A673 (cell line): ENCODE measurements at places on chromosomes 2 and 18. TPM values are rescaled to one million over a fixed set of nuclear protein-coding genes. Genes with fewer than 3 reads are reported as not detected.

Gene ATL2
- total RNA-seq: 76.0 and 85.5 TPM in 2 replicates

Gene HTR2B
- total RNA-seq: not detected in 2 replicates

Gene CYTIP
- total RNA-seq: not detected in 2 replicates

Gene SS18
- total RNA-seq: 78.5 and 84.6 TPM in 2 replicates

Gene MOCOS
- total RNA-seq: not detected in 2 replicates

Gene EML6
- 1.7 and 1.9 TPM in 2 replicates for total RNA-seq

Gene ACMSD
- not detected in 2 replicates for total RNA-seq

- H3K27me3 ChIP-seq: no peaks in the 10 kb centered on the region
- no peak overlapping the region for H3K4me3 ChIP-seq
- no peaks in the 10 kb centered on the region for H3K36me3 ChIP-seq
- peaks cover 11% of the 10 kb centered on the region for H3K4me1 ChIP-seq
Measured at GRCh38 chr2:207967121-207967520, 58.2 kb downstream of the PLEKHM3 start.

- no peaks in the 10 kb centered on the region for H3K36me3 ChIP-seq
- no peak overlapping the region for H3K4me3 ChIP-seq
- peaks cover 23% of the 10 kb centered on the region for H3K4me1 ChIP-seq
- H3K27ac ChIP-seq: peak overlapping the region; percentile 24
- no peaks in the 10 kb centered on the region for H3K27me3 ChIP-seq
- peak; percentile 68 for DNase-seq
Measured at GRCh38 chr2:234981197-234982095, 29.6 kb downstream of the SH3BP4 start.

GRCh38 chr2:199488772-199489400 lies 31.1 kb upstream of the SATB2 start:
- H3K4me1 ChIP-seq: no peaks in the 10 kb centered on the region
- no peak overlapping the region for H3K27ac ChIP-seq
- DNase-seq: peak; percentile 83
- no peak overlapping the region for H3K4me3 ChIP-seq
- H3K36me3 ChIP-seq: no peaks in the 10 kb centered on the region

- H3K27ac ChIP-seq: no peak overlapping the region
- peaks cover 12% of the 10 kb centered on the region for H3K4me1 ChIP-seq
- no peaks in the 10 kb centered on the region for H3K36me3 ChIP-seq
Measured at GRCh38 chr18:46676182-46676835, 19.3 kb upstream of the LOXHD1 start.

GRCh38 chr2:9964334-9964980 lies 13.0 kb downstream of the GRHL1 start:
- no peaks in the 10 kb centered on the region for H3K4me1 ChIP-seq
- no peaks in the 10 kb centered on the region for H3K27me3 ChIP-seq
- no peak overlapping the region for H3K27ac ChIP-seq

GRCh38 chr2:211161236-211161635 lies 604.8 kb downstream of the CPS1 start:
- no peak for DNase-seq
- H3K4me3 ChIP-seq: no peak overlapping the region
- no peak overlapping the region for H3K27ac ChIP-seq
- H3K36me3 ChIP-seq: no peaks in the 10 kb centered on the region
- H3K4me1 ChIP-seq: no peaks in the 10 kb centered on the region

DNA sequence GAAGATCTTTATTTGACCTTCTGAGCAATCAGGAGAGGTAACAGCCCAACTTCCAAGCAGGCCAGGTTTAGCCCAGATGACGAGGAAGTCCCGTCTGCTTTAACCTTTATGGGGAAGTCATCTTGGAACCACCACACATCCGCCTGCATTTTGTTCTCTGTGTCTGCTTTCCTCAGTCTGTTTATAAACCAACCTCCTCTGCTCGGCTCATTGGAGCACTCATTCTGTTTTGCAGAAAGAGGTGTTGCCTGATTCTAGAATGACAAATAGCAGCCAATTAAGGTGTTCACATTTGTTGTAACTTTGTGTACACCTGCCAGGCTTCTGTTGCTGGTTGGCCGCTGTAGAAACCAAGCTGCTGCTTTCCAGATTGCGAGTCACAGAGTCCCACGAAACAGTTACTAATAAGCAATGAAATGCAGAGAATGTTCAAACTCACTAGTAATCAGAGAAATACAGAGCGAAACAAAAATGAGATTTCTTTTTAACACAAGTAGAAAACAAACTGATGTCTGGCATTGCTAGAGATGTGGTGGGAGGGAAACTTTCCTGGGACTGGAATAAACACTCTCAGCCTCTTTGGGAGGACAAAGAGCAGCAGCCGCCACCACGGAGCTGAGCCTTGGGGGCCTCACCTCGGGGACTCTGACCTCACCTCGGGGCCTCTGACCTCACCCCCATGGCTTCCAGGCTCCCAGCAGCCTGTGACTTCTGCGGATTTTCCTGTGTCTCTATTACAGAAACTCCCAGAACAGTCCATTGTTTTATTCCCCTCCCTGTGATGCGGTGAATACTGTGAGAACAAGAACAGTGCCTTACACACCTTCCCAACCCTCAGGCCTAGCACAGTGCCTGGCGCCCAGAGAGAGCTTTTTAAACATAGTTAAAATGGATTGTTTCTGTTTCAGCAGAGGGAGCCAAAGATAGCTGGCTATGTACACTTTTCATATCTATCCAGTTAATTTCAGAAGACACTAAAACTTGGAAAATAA lies 64.0 kb downstream of the MBP start:
- H3K27ac ChIP-seq: no peak overlapping the region
- no peaks in the 10 kb centered on the region for H3K4me1 ChIP-seq
- H3K36me3 ChIP-seq: no peaks in the 10 kb centered on the region
- no peak overlapping the region for H3K4me3 ChIP-seq

DNA sequence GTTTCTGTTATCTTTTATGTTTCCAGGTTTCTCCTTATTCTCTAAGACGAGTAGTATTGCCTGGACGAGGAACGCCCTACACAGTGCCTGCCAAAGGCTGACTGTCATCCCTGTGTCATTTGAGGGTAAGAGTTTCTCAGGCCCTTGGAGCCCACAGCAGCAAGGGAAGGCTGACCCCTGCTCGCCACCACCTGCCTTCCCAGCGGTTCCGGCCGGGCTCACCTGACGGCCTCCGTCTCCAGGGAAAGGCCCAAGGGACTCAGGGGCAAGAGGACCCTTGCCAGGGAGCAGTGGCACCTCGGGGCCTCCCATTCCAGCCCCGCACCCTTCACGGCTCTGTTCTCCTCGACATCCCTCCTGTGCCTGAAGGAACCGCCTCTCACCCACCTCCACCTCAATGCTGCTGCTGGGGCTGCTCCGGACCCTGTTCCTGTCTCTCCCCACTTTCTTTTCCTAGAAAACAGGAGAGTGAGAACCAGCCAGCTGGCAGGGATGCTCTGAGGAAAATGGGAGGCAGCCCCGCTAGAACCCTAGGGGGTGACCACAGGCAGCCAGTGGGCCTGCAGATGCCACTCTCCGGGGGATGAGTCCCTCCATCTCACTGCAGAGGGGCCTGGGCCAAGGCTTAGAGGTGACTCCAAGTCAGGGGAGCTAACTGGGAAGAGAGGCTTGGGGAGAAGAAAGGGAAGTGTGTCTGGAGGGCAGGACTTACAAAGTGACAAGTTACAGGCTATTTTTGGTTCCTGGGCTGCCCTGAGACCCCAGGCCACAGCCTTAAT lies 1.9 kb downstream of the LIMS2 start:
- H3K27me3 ChIP-seq: peaks cover 13% of the 10 kb centered on the region
- no peaks in the 10 kb centered on the region for H3K36me3 ChIP-seq
- no peak overlapping the region for H3K27ac ChIP-seq
- H3K4me3 ChIP-seq: no peak overlapping the region
- H3K4me1 ChIP-seq: no peaks in the 10 kb centered on the region

GRCh38 chr2:232831496-232831895 lies 38.6 kb upstream of the SNORC start:
- no peak overlapping the region for H3K4me3 ChIP-seq
- H3K4me1 ChIP-seq: peaks cover 8% of the 10 kb centered on the region
- H3K27ac ChIP-seq: no peak overlapping the region
- no peak for DNase-seq
- H3K36me3 ChIP-seq: peaks cover 47% of the 10 kb centered on the region

- no peak for DNase-seq
- no peak overlapping the region for H3K27ac ChIP-seq
- no peaks in the 10 kb centered on the region for H3K4me1 ChIP-seq
- no peaks in the 10 kb centered on the region for H3K36me3 ChIP-seq
Measured at GRCh38 chr2:51711766-51712165, 679.8 kb upstream of the NRXN1 start.

DNA sequence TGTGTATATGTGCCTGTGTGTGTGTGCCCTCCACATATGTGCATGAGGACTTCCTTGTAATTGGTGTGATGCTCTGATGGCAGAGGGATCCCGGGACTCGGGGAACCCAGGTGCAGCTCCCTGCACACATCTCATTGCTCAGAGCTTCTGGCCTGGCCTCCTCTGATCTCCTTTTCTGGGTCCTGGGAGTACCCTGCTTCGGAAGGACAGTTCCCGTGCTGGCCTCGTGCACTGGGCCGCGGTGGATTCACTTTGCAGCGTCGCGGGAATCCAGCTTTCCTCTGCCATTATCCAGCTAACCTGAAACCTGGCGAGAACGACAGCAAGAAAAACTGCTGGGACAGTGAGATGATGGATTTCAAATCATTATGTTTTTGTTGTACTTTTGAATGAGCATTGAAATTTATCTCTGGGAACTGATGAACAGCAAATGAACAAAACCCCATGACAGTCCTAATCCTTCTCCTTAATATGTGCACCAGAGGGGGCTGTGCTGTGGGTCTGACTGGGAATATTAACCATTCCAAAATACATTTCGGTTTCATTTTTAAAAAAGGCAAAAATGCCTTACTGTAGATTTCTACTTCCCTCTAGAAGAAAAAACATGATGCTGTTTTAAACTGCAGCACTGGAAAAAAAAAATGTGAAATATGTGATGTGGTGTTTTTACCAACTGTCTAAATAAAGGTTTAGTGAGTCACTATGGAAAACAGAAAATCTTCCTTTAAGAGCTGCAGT lies 78.2 kb downstream of the PTGR3 start:
- no peaks in the 10 kb centered on the region for H3K36me3 ChIP-seq
- H3K4me1 ChIP-seq: no peaks in the 10 kb centered on the region

- no peaks in the 10 kb centered on the region for H3K36me3 ChIP-seq
- no peak overlapping the region for H3K27ac ChIP-seq
- no peak overlapping the region for H3K4me3 ChIP-seq
- peaks cover 27% of the 10 kb centered on the region for H3K27me3 ChIP-seq
- no peak for DNase-seq
- H3K4me1 ChIP-seq: no peaks in the 10 kb centered on the region
Measured at GRCh38 chr2:14654835-14655282, 22.3 kb downstream of the LRATD1 start.

GRCh38 chr2:223052548-223053483 lies 826 bp downstream of the KCNE4 start:
- peaks cover 24% of the 10 kb centered on the region for H3K36me3 ChIP-seq
- peak overlapping the region; percentile 94 for H3K27ac ChIP-seq
- peaks cover 60% of the 10 kb centered on the region for H3K4me1 ChIP-seq
- peak overlapping the region; percentile 69 for H3K4me3 ChIP-seq

- H3K4me3 ChIP-seq: no peak overlapping the region
- no peaks in the 10 kb centered on the region for H3K4me1 ChIP-seq
- H3K27me3 ChIP-seq: no peaks in the 10 kb centered on the region
- H3K27ac ChIP-seq: no peak overlapping the region
Measured at GRCh38 chr2:43124687-43125057, 101.7 kb downstream of the ZFP36L2 start.

- no peak for DNase-seq
- no peak overlapping the region for H3K27ac ChIP-seq
- H3K4me1 ChIP-seq: no peaks in the 10 kb centered on the region
Measured at GRCh38 chr18:6553234-6553900, 138.7 kb upstream of the L3MBTL4 start.

- no peak for DNase-seq
- no peak overlapping the region for H3K4me3 ChIP-seq
- H3K27me3 ChIP-seq: no peaks in the 10 kb centered on the region
- H3K27ac ChIP-seq: peak overlapping the region; percentile 51
- peaks cover 47% of the 10 kb centered on the region for H3K4me1 ChIP-seq
Measured at GRCh38 chr2:152445791-152446201, 110.8 kb downstream of the FMNL2 start.

GRCh38 chr2:78718024-78718423 lies 307.5 kb upstream of the REG3G start:
- H3K36me3 ChIP-seq: peaks cover 7% of the 10 kb centered on the region
- H3K4me1 ChIP-seq: peaks cover 3% of the 10 kb centered on the region
- no peak for DNase-seq
- no peaks in the 10 kb centered on the region for H3K27me3 ChIP-seq
- no peak overlapping the region for H3K4me3 ChIP-seq

DNA sequence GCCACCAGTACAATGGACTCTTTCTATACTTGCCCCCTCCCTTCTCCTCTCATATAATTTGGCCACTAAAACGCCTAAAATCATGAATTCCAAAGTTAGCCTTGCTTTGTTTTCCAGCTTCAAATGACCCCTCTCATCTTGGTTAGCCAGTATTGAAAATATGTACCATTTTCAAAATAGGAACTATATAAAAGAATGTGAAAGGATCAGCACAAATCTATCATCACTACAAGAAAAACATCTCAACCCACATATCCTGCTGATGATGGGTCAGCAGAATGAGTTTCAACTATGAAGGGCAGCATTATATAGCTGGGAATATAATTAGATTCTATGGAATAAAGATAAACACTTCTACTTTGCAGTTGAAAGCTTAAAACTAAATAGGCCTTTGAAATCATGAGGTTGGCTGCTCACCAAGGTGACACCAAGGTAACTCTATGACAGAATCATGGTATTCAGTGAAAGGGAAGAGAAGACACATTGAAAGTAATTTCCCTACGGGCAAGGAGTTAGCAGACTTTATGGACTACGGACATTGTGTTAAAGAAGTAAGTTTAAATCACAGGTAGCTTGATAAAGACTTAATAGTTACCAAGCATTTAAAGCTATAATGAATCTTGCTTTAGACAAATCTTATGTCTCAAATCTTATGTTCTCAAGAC lies 873.0 kb downstream of the CPS1 start:
- no peaks in the 10 kb centered on the region for H3K36me3 ChIP-seq
- no peak overlapping the region for H3K27ac ChIP-seq
- DNase-seq: no peak
- H3K4me1 ChIP-seq: no peaks in the 10 kb centered on the region
- no peak overlapping the region for H3K4me3 ChIP-seq
- no peaks in the 10 kb centered on the region for H3K27me3 ChIP-seq

DNA sequence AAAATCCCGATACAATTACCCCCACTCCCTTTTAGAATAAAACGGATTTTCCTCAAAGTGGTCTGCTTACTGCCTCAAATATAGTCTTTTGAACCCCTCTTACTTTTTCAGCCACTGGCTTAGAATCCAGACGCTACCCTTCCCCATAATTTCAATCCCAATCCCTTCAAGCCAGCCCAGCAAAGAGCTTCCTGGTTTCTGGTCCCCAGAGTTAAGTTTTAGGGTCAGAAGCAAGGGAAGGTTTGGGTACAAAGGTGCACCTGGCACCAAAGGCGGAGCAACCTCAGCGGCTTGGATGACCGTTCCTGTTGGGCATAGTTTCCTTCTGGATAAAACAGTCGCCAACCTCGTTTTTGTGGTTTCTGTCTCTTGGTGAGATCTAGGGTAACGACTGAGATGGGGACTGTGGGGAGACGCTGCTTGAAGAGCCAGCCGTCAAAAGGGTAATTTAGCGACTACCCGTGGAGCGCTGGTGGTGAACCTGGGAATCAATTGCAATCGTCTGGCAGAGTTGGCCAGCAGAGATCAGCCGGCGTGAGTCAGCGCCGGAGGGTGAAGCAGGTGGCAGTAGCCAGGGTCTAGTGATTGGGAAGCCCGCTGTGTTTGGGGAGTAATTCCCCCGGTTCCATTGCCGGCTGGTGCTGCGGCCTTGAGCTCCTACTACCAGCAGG lies 1.6 kb downstream of the FEV start:
- DNase-seq: no peak
- peak overlapping the region; percentile 82 for H3K27ac ChIP-seq
- H3K36me3 ChIP-seq: no peaks in the 10 kb centered on the region

GRCh38 chr2:230953845-230954244 lies 28.8 kb upstream of the GPR55 start:
- H3K27ac ChIP-seq: no peak overlapping the region
- peaks cover 21% of the 10 kb centered on the region for H3K27me3 ChIP-seq
- no peaks in the 10 kb centered on the region for H3K36me3 ChIP-seq
- H3K4me1 ChIP-seq: no peaks in the 10 kb centered on the region
